Activated T-cell treated with anti-CD3 and anti-CD28 coated beads for 4 hours (primary cell): ENCODE measurements at places on chromosomes 7 and 10.

- DNase-seq = no peak
Observed at GRCh38 chr7:92231-92674, 100.1 kb upstream of the FAM20C start.

DNA sequence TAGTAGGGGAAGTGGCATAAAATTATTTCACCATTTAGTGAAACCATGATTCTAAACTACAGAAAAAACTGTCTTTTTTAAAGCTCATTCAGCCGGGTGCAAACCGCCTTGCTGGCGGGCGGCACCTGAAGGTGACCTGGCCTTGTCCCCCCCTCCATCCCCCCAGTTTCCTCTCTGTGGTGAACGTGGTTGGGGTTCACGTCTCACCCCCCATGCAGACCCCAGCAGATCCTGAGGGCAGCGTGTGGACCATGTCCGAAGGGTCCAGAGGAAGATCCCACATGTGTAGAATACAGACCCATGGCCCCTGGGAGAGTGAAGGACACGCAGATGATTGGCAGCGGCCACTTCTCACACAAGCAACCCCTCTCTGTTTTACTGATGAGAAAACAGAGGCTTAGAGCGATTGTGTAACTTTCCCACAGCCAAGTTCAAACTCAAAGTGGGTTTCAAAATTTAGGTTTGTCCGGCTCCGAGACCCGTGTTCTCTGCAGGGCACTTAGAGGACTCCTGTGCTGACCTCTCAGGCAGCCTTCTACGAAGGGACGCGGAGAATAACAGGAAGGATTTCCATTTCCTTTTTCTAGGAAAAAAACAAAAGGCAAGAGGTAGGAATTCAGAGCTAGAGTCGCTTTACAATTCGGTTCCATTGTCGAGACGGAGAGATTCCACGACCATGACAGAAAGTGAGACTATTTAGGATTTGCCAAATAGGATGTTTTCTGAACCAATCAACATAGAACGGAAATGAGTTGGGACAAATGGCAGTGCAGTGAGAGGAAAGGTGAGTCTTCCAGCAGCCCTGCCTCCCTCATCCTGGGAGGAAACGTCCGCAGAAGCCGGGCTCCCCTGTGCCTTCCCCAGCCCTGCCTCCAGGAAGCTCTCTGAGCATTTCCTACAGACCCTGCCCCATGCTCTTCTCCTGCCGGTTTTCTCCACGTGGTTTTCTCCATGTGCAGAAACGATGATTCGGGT lies 67.6 kb upstream of the PITRM1 start:
- no peak for DNase-seq

DNA sequence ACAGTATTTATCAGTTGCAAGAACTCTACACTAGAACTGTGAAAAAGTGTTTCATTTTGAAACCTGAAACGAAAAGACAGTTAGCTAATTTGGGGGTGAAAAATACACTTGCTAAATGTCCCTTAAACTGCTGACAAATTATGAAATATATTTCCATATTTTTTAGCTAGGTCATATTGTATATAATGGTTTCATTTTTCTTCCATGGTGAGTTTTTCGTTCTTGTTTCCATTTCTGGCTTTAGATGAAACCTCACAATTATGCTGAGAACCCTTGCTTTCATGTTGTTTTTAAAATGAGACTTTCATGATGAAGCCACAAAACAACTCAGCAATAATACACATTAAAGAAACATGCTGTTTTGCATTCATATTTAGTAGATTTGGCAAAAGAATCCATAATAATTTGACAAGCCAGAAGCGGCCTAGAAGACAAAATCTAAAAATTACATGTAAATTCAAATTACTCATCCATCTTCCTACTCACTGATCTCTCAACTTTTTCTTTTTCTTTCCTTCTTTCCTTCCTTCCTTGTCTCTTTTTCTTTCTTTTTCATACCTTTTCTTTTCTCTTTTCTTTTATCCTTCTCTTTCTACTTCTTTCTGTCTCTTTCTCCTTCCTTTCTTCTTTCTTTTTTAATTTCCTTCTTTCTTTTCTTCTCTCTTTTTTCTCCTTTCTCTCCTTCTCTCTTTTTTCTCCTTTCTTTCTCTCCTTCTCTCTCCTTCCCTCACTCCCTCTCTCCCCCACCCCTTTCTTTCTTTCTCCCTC lies 46.5 kb upstream of the ITGB8 start:
- DNase-seq = no peak

DNA sequence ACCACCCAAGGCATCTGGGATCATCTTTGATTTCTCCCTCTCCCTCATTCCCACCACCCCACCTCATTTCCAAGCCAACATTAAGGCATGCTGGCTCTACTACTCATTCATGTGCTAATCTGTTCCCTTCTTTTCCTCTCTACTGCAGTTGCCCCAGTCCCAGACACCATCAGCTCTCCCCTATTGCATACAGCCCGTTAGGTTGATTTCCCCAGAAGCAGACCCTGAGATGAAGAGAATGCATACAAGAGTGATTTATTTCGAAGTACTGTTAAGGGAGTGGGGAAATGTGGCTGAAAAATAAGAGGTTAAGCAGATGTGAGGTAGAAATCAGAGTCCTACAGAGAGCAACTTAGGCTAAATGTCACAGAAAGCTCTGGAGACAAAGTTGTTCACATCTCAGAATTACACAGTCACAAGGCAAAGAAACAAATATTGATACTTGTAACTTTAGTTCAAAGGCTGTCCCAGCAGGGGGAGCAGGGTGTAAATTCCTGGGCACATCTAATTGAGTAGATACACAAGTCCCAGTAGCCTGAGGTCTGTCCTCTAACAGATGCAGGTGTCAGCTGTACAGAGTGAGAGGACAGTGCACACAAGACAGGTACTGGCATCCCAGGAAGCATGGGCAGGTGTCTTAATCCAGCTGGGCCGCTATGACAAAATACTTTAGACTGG lies 20.9 kb downstream of the AKR1D1 start:
- DNase-seq = no peak

DNA sequence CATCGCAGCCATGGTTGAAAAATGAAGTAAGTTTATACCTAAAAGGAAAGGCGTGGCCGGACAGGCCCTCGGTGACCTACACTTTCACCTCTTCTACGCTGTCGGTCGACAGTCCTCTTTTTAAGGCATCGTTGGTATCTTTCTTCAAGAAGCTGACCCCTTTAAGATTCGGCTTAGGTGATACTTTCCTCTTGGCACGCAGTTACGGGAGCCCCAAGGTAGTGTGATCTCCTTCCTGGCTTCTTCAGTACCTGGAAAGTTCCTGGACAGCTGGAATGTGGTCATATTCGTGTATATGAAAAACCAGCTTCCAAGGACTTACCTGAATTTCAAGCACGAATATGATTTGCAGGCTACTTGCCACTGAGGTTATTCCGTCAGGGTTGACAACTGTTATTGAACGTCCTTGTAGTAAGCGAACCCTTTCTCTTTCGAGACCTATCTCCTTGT lies 885 bp upstream of the SYPL1 start:
- no peak for DNase-seq

DNA sequence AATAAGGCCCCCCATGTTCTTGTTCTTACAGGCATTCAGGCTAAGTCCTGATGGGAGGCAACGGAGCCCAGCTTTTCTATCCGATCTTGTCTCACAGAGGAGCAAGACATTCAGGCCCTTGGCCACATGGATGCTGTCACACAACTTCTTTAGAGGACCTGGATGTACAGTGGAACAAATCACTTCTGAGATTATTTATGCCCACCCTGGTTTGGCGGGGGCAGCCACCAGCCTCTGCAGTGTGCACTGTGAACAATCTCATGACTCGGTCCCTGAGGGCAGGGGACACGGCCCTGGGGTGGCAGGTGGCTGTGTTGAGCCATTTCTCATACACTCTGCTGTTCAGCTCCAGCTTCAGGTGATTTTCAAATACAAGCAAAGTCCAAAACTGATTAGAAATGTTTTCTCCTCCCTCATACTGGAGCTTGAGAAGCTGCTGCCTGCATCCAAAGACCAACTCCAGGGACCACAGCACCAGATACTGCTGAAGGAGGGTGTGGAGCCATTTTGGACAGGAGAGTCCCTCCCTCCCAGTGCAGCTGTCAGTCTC lies 441.3 kb downstream of the GRID1 start:
- DNase-seq = no peak

DNA sequence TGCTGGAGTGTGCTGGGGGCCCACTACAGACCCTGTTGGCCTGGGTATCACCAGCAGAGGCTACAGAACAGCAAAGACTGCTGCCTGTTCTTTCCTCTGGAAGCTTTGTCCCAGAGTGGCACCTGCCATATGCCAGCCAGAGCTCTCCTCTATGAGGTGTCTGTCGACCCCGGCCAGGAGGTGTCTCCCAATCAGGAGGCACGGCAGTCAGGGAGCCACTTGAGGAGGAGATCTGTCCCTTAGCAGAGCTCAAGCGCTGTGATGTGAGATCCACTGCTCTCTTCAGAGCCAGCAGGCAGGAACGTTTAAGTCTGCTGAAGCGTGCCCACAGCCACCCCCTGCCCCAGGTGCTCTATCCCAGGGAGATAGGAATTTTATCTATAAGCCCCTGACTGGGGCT lies 316.2 kb downstream of the ETV1 start:
- no peak for DNase-seq

DNA sequence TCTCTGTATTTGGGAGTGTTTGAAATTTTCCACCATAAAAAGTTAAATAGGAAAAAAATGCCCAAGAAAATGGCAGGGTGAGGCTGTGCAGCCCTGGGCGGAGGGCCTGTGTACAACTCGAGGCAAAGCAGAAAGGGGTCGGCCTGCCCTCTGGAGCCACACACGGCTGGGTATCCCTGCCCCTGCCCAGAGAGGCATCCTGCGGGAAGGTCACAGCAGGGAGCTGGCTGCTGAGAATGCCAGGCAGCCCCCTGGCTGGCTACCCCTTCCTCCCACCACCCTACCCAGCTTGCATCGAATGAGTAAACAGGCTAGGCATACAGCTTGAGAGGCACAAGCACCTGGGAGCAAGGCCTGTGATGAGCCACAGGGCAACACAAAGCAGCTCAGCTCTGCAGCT lies 46.1 kb downstream of the CAMK2B start:
- DNase-seq = no peak

- no peak for DNase-seq
Observed at GRCh38 chr7:140316165-140316661, 82.1 kb downstream of the SLC37A3 start.

DNA sequence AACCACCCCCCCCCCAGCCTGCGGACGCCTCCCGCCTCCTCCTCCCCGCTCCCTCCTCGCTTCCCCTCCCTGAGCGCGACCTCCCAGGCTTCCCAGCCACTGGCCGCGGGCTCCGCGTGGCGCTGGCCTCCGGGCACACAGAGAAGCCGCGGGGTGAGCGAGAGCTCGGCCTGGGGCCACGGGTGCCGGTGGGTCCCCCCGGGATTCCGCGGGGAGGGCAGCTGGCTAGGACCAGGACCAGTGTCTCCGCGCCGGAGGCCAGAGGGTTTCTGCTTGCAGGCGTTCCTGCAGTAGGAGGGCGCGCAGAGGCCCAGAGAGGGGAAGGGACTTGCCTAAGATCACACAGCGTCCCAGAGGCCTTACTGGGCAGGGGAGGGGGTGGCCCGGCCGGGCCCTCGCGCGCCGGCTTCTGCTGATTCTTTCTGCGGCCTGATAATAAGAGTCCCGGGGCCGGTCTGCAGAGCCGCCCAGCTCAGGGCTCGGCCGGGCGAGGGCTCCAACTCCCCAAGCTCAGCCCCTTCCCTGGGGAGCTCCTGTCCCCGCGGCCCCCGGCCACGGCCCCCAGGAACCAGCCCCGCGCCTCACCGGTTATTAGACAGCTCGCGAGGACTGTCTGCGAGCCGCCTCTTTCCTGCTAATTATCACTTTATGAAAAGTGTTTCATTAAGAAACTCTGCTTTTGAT lies 10.1 kb downstream of the UNCX start:
- DNase-seq = no peak

GRCh38 chr10:102652170-102652916 lies 8.1 kb downstream of the TRIM8 start:
- no peak for DNase-seq

DNA sequence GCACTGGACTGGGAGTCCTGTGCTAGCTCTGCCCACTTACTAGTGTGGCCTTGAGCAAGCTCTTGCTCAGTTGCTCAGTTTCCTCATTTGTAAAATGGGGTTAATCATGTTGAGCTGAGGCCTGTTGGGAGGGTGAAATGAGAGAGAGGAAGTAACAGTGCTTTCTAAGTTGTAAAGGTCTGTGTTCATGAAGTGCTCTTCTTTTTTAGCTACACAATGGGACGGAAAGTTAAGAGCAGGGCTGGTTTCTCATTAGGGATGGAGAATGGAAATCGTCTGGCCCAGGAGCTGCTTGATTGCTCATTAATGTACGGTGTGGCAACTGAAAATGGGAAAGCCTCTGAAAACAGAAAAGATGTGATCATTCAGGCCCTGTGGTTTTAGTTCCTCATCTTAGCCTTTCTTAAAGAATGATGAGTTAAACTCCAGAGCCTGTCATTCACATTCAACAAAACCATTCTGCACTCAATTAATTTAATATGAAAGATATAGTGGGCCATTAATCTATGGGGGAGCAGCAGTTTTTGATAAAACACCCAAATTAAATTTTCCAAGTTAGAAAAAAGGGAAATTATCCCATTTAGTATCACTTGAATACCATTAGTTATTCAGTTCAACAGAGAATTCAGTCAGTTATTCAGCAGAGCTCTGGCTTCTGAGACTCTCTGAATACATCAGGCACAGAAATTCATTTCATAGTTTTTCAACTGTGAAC lies 60.5 kb downstream of the SH2D4B start:
- no peak for DNase-seq

GRCh38 chr10:85668522-85668921 lies 698.1 kb downstream of the GRID1 start:
- no peak for DNase-seq

- no peak for DNase-seq
Observed at GRCh38 chr7:16563281-16564022, 36.8 kb downstream of the LRRC72 start.

DNA sequence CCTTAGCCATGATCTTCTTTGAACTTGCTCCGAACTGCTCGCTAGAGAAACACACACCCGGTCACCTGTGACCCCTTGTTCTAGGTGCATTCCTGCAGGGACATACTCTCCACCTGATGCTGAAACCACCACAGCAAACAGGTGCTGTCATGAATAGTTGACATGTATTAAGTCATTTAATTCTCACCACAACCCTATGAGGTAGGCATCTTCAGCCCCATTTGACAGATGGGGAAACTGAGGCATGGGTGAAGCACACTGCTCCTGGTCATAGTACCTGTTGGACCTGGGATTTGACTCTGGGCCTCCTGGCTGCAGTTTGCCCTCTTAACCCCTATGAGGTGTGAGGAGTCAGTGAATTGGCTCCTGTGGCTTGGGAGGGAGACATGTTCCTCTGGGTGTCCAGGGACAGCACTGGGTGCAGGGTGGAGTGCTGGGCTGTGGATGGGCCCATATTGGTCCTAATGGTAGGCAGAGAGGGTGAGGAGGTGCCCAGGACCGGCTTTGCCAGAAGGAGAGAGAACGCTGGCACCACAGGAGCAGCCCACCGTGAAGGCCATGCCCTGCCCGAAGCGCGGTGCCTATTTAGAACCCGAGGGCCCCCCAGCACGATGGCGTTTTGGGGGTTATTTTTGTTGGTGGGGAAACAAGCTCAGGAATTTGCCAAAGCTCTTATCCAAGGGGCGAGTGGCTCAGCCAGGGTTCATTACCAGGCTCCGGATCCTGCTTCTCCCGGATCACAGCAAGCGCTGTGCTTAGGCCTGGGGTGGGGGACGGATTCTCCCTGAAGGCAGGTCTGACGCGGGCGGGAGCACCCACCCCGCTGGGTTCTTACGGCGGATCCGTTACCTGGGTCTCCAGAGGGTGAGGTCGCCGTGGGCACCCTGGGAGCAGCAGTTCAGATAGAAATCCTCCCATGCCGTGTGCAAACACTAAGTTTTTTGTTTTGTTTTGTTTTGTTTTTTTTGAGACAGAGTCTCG lies 52.3 kb downstream of the GLRX3 start:
- no peak for DNase-seq

- DNase-seq = no peak
Observed at GRCh38 chr7:24039991-24040624, 243.9 kb upstream of the NPY start.
